ENCODE measurements at places on chromosomes 2 and 18.
A peak's percentile ranks its signal among the peaks of the same experiment; 100 is the strongest.

- no peak for DNase-seq
These were observed 1459.8 kb upstream of the ACVR2A start for GRCh38 chr2:146385031-146385430.

- no peak for DNase-seq
These were observed 31.4 kb downstream of the MYO5B start for GRCh38 chr18:50163505-50163904.

DNA sequence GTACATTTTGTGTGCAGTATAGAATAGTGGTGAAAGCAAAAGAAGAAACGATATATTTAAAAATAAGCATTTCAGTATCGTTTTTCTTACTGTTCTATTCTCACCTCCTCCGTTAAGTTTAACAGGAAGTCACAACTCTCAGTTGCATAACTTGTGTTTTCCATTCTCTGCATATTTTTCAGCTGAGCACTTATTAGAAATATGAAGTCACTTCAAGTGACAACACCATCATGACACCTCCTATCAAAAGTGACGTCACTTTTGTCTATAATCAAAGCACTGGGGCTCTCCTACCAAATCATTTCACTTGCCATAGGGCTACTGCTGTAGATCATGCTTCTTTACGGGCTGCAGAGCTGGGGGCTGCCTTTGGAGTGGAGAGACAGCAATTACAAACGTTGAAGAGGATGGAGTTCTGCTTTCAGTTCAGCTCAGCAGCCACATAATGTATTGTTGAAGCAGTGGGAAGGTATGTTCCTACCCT is 36.3 kb downstream of the STAT4 start:
- no peak for DNase-seq

GRCh38 chr18:3599195-3599594 is 149.2 kb downstream of the TGIF1 start:
- no peak for DNase-seq

- no peak for DNase-seq
These were observed 5.6 kb upstream of the RALBP1 start for GRCh38 chr18:9469685-9470084.

GRCh38 chr18:70046207-70046606 is 98.5 kb upstream of the CD226 start:
- no peak for DNase-seq

DNA sequence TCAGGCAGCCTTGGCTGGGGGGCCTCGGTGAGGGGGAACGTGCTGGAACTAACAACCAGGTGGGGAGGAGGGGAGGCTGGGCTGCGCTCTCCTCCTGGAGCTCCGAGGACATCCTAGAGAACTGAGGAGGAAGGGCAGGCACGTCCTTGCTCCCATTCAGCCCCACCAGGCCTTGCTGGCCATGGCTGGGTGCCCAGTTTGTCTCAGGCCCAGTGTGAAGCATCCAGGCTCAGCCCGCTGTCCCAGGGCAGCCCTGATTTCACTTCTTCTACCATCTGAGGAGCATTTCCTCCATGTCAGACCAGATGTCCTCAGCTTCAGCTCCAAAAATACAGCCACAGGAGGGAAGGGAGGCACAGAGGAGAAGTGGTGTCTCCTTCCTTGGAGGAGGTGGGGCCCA is 125.4 kb downstream of the CELF4 start:
- DNase-seq = no peak

- no peak for DNase-seq
These were observed 155.5 kb upstream of the CAVIN2 start for GRCh38 chr2:192002418-192002817.

DNA sequence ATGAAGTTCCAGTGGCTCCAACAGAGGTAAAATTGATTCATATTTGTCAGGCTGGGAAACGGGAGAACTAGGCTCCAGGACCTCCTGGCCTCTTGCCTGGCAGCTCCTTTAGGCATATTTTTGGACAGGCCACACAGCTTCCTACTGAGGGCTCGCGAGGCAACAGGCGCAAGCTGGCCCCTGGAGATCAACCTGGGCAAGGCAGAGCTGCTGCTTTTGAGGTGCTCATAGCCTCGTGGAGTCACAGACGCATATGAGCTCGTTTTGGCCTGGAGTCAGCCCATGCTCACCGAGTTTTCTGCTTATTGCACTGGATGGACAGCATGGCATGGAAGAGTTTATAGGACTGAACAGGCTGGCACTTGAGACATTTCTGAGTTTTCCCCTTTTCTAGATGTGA is 97.7 kb downstream of the CAPN13 start:
- no peak for DNase-seq

GRCh38 chr18:62361288-62361687 is 36.2 kb downstream of the TNFRSF11A start:
- DNase-seq = no peak

DNA sequence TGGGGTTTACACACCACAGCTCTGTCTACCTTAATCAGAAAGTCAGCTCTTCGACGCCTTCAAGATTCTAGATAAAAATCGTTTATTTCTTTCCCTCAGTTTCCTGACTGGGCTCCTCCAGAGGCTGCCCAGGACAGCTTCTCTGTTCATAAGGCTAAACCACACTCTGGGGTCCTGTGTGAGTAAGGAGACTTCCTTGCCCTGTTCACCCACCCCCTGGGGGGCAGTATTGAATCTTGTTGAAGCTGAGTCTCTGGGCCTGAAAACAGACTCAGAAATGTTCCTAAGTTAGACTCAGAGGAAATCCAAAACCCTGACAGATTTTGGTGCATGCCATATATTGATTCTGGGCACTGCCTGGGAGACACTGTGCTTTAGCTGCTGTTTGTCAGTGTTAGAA is 43.0 kb downstream of the G6PC2 start:
- no peak for DNase-seq

- no peak for DNase-seq
These were observed 5.9 kb upstream of the RNF152 start for GRCh38 chr18:61898640-61899101.

DNA sequence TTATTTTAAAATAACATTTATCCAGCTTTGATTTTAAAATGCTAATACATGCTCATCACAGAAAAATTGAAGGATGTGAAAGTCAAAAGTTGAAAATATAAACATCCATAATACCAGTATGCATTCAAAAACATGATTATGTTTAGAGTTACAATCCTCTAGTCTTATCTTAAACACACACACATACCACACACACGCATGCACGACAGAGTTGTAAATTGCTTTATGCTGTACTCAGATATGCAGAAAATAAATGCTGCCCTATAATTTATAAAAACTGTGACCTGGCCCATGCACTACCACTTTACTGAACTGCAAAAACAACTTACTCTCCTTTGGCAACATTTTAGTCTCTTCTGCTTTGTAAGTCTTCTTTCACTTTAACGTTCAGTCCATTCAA is 793.0 kb upstream of the FANCL start:
- DNase-seq = no peak

DNA sequence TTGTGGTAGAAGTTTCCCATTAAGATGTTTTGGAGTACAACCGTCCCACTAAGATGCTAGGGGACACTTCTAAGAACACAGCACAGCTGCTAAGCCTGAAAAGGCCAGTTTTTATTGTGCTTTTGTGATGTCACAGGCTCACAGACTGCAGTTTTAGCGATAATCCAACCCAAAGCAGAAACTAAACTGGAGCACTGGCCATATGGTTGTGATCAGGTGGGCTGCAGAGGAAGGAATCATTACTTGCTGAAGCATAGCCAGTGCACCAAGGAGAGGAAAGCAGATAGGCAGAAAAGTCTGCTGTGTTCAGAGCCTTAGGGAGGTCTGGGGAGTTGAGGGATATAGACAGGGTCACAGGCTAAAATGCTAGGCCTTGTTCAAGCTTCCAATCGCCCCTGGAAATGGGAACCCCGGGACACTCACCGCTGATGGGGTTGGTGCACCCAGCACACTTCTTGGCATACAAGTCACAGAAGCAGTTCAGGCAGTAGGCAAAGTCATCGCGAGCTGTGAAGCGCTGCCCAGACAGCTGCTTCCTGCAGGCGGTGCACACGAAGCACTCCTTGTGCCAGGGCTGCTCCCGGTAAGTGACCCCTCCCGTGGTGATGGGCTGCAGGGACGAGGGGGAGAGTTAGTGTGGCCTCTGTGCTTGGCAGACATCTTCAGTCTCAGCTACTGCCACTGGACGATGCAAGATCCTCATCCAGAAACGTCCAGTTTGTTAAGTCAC is 25.7 kb downstream of the C2orf49 start:
- no peak for DNase-seq

GRCh38 chr2:148817210-148817708 is 57.8 kb upstream of the KIF5C start:
- DNase-seq = peak; percentile 84

DNA sequence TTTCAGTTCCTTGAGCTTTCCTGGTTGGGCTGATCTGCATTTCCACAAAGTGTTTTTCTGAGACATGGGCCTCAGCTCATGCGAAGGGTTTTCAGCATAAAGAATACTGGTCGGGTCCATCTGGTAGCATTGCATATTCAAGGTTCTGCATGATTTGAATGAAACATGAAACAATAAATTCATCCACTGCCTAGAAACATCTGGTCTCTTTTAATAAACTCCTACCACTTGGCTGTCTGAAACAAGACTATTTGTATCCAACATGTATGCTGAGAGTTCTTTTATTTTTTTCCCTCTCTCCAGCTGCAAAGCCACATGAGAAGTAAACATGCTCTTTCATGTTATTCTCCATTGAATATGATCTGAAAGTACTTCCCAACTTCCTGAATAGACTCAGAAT is 314.9 kb upstream of the SOX11 start:
- no peak for DNase-seq

DNA sequence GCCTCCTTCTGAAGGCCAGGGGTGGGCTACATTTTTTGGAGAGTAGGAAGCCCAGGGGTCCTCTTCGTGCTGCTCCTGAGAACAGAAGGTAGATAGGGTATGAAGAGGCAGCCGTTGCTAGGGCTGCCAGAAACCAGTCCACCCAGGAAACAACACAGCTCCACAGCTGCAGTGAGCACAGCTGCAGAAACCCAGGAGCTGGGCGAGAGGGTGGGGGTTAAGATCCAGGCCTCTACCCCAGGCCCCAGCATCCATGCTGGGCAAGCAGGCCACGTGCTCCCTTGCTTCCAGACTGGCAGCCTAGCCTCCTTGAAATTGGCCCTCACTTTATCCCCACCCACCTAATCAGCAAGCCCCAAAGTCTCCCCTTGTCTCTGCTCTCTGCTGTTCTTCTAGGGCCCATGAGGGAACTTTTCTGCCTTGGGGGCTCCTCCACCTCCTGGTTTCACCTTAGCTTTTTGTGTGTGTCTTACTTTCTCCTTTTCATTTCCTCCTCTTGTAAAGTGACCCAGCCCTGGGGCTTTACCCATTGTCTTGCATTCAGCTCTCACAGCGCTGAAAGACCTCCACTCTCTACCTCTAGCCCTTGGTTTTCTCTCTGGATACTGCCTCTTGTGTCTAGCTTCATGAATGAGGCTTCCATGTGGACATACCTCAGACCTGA is 30.7 kb downstream of the STON1 start:
- no peak for DNase-seq

DNA sequence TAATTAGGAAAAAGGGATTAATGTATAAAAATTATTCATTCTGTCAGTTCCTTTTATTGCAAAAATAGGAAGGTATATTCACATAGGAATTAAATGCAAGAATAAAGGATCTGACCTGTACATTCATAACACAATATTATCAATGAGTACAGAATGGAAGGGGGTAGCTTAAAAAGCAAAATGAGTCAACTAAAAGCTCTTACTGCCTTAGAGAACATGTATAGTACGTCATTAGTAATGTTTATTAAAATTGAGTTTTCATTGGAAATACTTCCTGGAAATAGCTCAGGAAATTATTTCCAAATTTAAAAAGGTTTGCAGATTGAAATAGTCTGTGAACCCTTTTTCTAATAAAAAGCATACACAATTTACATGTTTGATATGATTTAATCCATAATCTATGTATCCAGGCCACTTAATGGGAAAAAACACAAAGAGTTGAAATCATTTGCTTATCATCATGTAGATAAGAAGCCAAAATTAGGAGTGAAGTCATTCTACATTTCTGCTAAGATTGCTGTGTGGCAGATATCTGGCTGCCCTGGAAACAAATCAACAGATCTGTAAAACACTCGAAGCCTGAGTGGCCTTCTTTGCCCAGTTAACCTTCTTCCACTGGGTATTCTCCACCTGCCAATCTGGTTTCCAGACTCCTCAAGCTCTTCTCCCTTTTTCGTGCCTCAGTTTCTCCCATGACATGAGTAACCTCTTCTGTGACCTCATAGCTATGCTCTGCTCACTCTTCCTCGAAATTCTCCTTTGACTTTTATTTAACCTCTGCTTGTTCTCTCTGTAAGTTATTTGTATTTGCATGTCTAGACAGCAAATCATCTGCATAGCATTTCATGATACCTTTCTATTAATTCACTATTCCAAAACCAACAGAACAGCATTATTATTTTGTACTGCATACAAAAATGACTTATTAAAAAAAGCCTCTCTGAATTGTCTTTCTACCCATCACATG is 181.2 kb upstream of the REV1 start:
- no peak for DNase-seq

- DNase-seq = no peak
These were observed 50.5 kb downstream of the LAMA1 start for GRCh38 chr18:7066965-7067555.

DNA sequence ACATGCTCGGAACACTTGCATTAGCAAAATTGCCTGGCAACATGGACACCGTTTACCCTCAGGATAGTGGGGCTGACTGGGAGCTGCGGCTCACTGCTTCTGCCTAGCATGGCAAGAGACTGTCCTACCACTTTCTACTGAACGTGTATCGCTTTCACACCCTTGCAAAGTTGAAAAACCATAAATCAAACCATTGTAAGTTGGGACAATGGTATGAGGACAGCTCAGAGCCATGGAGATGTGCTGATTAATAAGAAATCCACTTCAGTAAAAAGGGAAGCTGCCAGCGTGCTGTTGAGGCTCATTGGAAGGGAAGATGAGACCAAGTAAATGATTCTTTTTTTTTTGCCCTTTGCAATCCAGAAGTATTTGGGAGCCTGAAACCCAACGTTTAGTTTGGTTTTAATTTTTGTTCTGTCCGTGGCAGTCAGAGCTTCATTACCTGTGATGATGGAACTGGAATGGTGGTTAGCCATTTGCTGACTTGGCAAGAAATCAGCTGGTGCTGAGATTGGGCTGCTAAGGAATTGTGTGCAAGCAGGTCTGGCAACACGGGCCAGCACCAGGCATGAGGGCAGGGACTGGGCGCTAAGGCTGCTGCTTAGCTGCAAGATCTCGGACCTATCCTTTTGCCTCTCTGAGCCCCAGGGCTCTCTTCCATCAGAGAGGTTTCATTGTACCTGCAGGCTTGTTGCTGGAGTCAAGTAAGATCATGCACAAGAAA is 75.5 kb upstream of the HS6ST1 start:
- no peak for DNase-seq

GRCh38 chr2:192146069-192147015 is 48.4 kb downstream of the TMEFF2 start:
- DNase-seq = no peak

DNA sequence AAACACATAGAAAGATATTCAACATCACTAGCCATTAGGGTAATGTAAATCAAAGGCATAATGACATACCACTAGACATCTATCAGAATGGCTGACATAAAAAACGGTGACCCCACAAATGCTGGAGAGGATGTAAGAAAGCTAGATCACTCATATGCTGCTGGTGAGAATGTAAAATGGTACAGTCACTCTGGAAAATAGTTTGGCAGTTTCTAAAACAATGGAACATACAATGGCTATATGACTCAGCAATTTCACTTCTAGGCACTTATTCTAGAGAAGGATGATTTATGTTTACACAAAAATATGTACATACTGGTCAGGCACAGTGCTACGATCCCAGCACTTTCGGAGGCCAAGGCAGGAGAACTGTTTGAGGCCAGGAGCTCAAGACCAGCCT is 87.3 kb downstream of the COLEC12 start:
- no peak for DNase-seq

- no peak for DNase-seq
These were observed 696.5 kb downstream of the NRXN1 start for GRCh38 chr2:50335433-50335832.

- no peak for DNase-seq
These were observed 68.8 kb upstream of the RAB6C start for GRCh38 chr2:129910446-129911362.

All from SK-N-DZ (cell line).